Activated naive CD8-positive, alpha-beta T cell treated with anti-CD3 and anti-CD28 coated beads, Interleukin-2, amount 10 ng/mL, durations not matched to agents 7 days and 5 days (primary cell): ENCODE measurements at places on chromosomes 6 and 20.

DNA sequence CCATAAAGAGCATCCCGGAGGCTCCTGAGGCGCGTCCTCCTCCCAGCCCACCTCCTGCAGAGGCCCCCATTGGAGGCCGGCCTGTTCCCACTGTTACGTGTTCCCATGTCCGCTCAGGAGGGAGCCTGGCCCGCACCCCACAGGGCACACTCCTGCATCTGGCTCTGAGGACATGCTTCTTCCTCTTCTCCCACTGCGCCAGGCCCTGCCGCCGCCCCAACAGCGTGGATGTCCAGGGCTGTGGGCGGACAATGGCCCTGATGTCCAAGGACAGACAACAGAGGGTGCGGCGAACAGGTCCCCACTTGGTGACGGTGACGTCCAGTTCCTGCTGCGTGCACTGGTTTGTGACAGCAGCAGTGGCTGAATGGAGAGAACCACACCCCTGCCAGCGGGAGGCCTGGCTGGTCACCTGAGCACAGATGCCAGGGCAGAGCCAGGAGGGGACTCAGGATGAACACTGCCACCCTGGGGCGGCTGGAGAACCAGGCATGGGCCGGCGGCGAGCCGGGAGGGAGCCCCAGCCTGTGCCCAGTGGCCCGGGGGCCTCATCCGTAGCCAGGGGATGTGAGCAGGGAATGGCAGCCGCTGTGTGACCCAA is 26.6 kb downstream of the FRMD1 start:
- no peaks in the 10 kb centered on the region for H3K36me3 ChIP-seq
- DNase-seq: no peak
- H3K4me3 ChIP-seq: no peak overlapping the region
- no peaks in the 10 kb centered on the region for H3K4me1 ChIP-seq

DNA sequence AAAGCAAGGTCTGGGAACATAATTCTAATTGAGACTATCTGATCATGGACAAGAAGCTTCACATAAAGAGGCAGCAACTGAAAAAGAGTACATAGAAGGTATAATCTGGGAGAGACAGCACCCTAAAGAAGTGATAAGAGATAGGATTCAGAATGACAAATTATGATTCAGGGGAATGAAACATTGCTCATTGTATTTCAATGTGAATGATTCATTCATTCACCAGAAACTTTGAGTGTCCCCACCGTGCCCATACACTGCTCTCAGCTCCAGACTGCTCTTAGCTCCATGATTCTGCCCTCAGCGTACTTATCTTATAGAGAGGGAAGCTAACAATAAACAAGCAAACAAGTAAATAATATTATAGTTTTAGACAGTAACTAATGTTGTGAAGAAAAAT is 329.3 kb upstream of the IRAK1BP1 start:
- H3K36me3 ChIP-seq: no peaks in the 10 kb centered on the region
- no peaks in the 10 kb centered on the region for H3K4me1 ChIP-seq
- no peak overlapping the region for H3K4me3 ChIP-seq
- no peaks in the 10 kb centered on the region for H3K27me3 ChIP-seq

DNA sequence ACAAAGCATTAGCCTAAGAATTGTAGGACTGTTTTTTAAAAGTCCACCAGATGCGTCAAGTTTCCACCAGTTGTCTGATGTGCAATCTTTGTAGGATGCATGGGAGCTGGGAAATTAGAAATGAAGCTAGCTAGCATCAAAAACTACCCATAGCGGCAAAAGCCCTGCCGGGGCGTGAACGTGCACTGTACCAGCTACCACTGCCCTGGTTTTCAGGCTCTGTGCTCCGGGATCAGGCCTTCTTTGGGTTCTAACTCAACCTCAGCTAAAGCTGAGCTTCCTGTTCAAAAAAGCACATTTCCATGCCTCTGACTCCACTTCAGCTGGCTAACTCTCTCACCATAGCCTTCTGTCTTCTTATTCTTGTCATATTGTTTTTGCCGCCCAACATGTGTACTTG is 26.9 kb upstream of the FUCA2 start:
- H3K4me1 ChIP-seq: peaks cover 27% of the 10 kb centered on the region
- no peaks in the 10 kb centered on the region for H3K27me3 ChIP-seq
- no peak for DNase-seq
- H3K36me3 ChIP-seq: no peaks in the 10 kb centered on the region
- no peak overlapping the region for H3K27ac ChIP-seq

GRCh38 chr6:17938901-17939300 is 48.5 kb downstream of the KIF13A start:
- DNase-seq: no peak
- H3K36me3 ChIP-seq: no peaks in the 10 kb centered on the region
- no peak overlapping the region for H3K27ac ChIP-seq
- H3K27me3 ChIP-seq: peaks cover 24% of the 10 kb centered on the region
- H3K4me1 ChIP-seq: no peaks in the 10 kb centered on the region

- H3K27me3 ChIP-seq: no peaks in the 10 kb centered on the region
- H3K4me1 ChIP-seq: peaks cover 8% of the 10 kb centered on the region
- peaks cover 29% of the 10 kb centered on the region for H3K36me3 ChIP-seq
- no peak overlapping the region for H3K27ac ChIP-seq
- H3K4me3 ChIP-seq: no peak overlapping the region
Measured at GRCh38 chr20:34473262-34473883, 42.8 kb upstream of the DYNLRB1 start.

GRCh38 chr6:11460001-11460668 is 77.4 kb upstream of the TMEM170B start:
- no peak for DNase-seq
- H3K4me3 ChIP-seq: peak overlapping the region; percentile 10
- H3K27ac ChIP-seq: peak overlapping the region; percentile 5

DNA sequence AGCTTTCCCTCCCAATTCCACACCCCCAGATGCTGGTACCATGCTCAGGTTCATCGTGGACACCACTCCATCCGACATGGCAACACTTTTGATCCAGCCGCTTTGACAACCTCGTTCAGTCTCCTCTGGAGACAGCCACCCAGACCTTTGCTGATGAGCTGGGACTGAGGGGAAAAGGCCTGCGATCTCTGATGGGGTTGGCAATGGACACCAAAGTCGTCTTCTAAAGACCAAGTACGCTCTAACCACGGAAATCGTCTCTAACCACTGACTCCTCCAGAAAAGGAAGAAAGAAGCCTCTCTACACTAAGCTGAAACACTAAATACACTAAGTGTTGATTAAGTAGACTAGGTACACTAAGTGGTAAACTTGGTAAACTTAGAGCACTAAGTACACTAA is 26.1 kb upstream of the HLA-E start:
- H3K4me1 ChIP-seq: peaks cover 16% of the 10 kb centered on the region
- H3K4me3 ChIP-seq: no peak overlapping the region
- DNase-seq: no peak

DNA sequence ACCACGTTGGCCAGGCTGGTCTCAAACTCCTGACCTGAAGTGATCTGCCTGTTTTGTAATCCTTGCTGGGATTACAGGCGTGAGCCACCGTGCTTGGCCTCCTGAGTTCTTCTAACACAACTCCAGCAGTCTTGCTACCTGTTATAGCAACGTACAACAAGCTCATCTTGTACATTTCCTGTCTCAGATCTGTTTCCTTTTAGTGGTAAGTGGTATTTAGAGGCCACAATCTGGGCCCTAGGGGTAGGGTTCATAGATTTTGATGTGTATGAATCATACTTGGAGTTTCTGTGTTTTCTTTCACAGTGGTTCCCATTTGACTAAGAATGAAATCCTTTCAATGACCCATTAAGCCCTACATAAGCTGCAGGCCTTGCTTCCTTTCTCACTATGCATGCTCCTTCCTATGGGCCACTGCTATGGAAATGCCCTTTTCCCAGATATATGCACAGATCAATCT is 27.1 kb upstream of the SYNCRIP start:
- peak overlapping the region; percentile 90 for H3K27ac ChIP-seq
- peaks cover 37% of the 10 kb centered on the region for H3K36me3 ChIP-seq
- H3K4me3 ChIP-seq: peak overlapping the region; percentile 63

- peaks cover 16% of the 10 kb centered on the region for H3K27me3 ChIP-seq
- H3K4me1 ChIP-seq: no peaks in the 10 kb centered on the region
- no peak overlapping the region for H3K4me3 ChIP-seq
Measured at GRCh38 chr20:8049310-8049709, 29.7 kb upstream of the TMX4 start.

DNA sequence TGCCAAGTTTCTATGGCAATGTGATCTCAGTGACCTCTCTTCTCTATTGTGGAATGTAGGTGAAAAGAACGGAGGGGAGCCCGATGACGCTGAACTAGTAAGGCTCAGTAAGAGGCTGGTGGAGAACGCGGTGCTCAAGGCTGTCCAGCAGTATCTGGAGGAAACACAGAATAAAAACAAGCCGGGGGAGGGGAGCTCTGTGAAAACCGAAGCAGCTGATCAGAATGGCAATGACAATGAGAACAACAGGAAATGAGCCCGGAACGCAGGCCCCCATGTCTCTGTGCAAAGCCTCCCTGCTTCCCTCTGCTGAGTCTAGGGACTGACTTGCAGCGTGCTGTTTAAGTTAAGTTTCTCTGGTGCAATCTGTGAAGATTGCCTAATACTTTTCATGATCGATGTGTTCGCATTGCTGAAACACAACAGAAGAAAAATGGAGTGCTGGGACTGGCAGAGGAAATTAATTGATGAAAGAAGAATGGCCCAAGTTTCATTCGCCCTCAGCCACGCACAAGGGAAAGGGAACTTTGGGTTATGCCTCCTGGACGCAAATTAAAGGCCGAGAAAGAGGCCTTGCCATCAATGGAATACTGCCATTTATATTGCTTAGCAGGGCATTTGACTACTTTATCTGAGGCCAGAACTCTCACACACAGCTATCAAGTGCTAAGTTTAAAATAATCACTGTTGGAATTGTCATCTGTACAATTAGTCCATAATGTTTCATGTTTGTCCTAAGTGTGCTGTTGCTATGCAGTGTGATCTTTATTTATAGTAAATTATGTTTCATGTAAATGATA is 146.4 kb downstream of the AKAP7 start:
- peaks cover 29% of the 10 kb centered on the region for H3K36me3 ChIP-seq
- peaks cover 16% of the 10 kb centered on the region for H3K4me1 ChIP-seq
- DNase-seq: peak; percentile 62
- peak overlapping the region; percentile 92 for H3K27ac ChIP-seq
- H3K27me3 ChIP-seq: no peaks in the 10 kb centered on the region

DNA sequence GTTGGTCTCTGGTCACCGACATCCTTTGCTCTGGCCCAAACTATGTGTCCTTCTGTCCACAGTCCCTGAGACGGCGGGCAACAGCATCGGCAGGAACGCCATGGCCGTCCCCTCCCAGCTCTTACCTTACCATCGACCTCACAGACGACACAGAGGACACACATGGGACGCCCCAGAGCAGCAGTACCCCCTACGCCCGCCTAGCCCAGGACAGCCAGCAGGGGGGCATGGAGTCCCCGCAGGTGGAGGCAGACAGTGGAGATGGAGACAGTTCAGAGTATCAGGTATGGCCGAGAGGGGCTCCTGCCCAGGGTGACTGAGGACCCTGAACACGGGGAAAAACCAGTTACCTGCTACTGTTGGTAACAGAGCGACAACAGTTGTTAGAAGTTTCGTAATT is 25.0 kb downstream of the DNMT3B start:
- no peak for DNase-seq
- H3K27ac ChIP-seq: no peak overlapping the region
- peaks cover 6% of the 10 kb centered on the region for H3K36me3 ChIP-seq
- H3K4me1 ChIP-seq: peaks cover 4% of the 10 kb centered on the region
- H3K4me3 ChIP-seq: no peak overlapping the region
- no peaks in the 10 kb centered on the region for H3K27me3 ChIP-seq

GRCh38 chr20:48531505-48531904 is 296.3 kb downstream of the PREX1 start:
- no peak for DNase-seq
- peaks cover 7% of the 10 kb centered on the region for H3K27me3 ChIP-seq
- H3K36me3 ChIP-seq: no peaks in the 10 kb centered on the region

DNA sequence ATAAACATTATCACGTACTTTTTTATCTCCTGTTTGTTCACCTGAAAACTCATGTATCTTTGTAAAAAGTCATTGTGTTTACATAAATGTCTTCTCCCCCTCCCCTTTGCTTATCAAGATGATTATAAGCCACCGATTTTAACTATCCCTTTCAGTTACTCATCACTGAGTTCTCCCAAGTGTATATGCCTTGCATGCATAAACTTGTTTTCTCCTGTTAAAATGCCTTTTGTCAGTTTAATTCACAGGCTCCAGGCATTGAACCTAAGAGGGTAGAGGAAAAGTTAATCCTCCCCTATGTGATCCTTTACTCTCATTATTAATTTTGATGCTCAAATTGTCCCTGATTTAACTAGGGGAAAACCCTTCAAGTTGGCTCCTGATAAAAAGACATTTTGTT is 24.2 kb downstream of the ANKEF1 start:
- no peak for DNase-seq
- no peak overlapping the region for H3K4me3 ChIP-seq
- H3K4me1 ChIP-seq: peaks cover 5% of the 10 kb centered on the region

DNA sequence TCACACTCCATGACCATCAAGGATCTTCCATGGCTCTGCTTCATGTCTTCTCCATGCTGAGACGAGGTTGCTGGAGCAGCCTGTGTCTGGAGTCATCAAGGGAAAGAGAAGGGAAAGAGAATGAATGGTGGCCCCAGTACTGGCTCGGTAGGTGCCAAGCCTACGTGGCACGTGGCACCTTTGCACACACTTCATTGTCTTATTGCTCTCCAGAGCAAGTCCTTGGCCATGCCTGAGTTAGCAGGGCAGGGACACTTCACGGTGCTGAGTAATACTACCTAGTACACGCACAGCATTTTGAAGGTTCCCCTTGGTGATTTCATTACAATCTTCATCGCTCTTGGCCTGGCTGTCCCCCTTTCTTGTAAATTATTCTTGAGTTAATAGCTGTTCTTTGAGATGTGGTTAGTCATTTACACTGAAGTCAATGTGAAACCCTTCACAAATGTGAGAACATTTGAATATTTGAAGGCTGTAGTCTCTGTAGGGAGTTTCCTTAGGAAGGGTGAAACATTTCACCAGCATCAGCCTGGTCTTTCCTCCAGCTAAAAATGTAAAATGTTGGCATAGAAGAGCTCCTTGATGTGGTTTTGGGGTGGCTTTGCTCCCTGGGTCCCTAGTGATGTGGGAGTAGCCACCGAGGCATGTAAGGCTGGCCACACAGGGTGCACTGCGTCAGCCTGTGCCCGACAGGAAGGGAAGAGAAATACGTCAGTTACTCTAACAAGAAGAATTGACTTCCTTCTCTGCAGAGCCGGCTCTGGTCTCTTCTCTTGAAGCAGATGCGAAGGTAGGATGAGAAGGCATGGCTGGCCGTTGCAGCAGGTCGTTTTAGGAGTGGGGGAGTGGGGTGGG is at the start of gene SYTL3:
TSS of gene SYTL3 (plus strand) at position 766 of the 855 bp plus-strand sequence. CDS start 13,215 bp downstream, outside the sequence.
- H3K4me3 ChIP-seq: peak within 1 kb of the TSS; percentile 89
- H3K36me3 ChIP-seq: peaks cover 25% of the 10 kb centered on the region
- peak within 1 kb of the TSS; percentile 99 for H3K27ac ChIP-seq
- peaks cover 56% of the 10 kb centered on the region for H3K4me1 ChIP-seq
